ENCODE measurements at places on chromosomes 4 and X. TPM values are rescaled to one million over a fixed set of nuclear protein-coding genes. Genes with fewer than 3 reads are reported as not detected.

The LANCL3 gene
- total RNA-seq, result 0.55 TPM

The VGLL1 gene
- not detected for total RNA-seq

The BEX5 gene
- total RNA-seq, result 11.0 TPM

The CD38 gene
- total RNA-seq, result 0.37 TPM

The NRK gene
- 3.1 TPM for total RNA-seq

- peak overlapping the region; percentile 32 for H3K27ac ChIP-seq
- DNase-seq, result no peak
- H3K4me3 ChIP-seq, result no peak overlapping the region
- no peaks in the 10 kb centered on the region for H3K27me3 ChIP-seq
Measured at GRCh38 chrX:5155301-5155700, 1073.4 kb downstream of the NLGN4X start.

DNA sequence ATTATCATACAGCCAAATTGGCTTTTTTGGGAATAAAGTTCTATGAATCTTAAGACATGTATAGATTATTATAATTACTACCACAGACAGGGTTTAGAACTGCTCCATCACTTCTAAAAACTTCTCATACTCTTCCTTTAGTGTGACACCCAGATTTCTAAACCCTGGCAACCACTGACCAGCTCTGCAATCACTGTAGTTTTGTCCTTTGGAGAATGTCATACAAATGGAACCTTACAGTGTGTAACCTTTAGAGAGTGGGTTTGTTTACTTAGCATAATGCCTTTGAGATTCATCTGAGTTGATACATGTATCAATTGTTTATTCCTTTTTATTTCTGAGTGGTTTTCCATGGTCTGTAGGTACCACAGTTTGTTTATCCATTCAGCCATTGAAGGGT lies 95.0 kb downstream of the TMEM164 start:
- no peak for DNase-seq
- no peak overlapping the region for H3K4me3 ChIP-seq
- peaks cover 46% of the 10 kb centered on the region for H3K27me3 ChIP-seq

DNA sequence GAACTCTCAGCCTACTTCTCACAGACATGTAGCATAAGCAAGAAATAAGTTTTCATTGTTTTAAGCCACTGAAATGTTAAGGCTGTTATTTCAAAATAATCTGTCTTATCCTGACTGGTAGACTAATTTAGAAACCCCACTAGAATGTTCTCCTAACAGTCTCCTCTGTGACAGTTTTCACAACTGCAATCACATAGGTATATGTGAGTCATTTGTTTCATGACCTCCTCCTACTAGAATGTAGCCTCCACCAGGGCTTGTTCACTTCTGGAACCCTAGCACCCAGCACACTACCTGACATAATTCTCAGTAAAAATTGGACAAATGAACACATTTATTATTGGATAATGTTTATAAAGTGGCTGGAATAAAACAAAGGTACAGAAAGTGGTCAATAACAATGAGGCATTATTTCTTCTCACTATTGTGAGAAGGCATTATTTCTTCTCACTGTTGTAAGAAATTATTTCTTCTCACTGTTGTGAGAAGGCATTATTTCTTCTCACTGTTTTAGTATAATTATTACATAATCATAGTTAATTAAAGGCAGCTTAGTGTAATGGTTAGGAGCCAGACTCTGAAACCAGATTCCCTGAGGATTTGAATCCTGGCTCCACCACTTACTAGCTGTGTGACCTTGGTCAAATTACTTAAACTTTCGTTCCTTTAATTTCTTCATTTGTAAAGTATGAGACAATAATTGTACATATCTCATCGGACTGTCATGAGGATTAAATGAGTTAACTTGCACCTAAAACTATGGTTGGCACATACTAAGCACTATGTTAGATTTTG lies 251.5 kb downstream of the RASL11B start:
- H3K4me3 ChIP-seq, result no peak overlapping the region
- 0 out of 2 replicates have a peak, but pooled peaks cover 3% of the 10 kb centered on the region for H3K4me1 ChIP-seq
- H3K27ac ChIP-seq, result no peak overlapping the region

DNA sequence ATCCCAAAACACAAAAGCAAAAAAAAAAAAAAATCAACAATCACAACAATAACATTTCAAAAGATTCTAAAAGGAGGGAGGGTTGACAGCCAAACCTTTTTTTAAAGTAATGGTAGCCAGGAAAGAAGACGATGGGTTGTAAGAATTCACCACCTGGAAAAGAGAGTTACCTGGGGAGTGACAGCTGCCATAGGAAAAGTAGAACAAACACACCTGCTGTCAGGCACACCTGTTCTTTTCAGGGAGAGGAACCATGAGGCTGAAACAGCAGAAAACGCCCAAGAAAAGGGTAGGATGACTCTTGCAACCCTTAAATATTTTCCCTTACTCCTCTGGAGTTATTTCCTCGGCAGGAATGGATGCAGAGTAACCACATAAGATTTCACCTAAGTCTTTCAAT lies 388.4 kb upstream of the TEX13C start:
- H3K36me3 ChIP-seq, result no peaks in the 10 kb centered on the region
- H3K4me1 ChIP-seq, result peaks cover 45% of the 10 kb centered on the region
- H3K27me3 ChIP-seq, result no peaks in the 10 kb centered on the region
- H3K4me3 ChIP-seq, result no peak overlapping the region
- DNase-seq, result no peak

DNA sequence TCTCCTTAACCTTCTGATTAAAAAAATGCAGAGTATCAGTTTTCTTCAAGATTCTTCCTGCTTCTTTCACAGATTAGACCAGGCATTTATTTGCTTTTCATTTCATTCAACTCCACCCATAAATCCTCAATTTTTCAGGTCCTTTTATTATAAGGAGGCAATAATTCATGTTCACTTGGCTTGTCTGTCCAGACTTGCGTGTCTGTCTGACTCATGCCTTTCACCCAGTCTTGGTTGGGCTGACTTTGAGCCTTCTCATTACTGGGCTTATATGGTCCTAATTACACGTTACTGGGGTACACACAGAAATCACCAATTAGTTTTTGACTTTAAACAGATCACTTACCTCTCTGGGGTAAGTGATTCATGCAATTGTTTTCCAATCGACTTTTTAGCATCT lies 48.8 kb upstream of the GALNT7 start:
- H3K4me1 ChIP-seq, result peaks cover 31% of the 10 kb centered on the region
- H3K4me3 ChIP-seq, result no peak overlapping the region
- no peak overlapping the region for H3K27ac ChIP-seq
- H3K27me3 ChIP-seq, result no peaks in the 10 kb centered on the region
- 0 out of 2 replicates have a peak, but pooled peaks cover 2% of the 10 kb centered on the region for H3K36me3 ChIP-seq

DNA sequence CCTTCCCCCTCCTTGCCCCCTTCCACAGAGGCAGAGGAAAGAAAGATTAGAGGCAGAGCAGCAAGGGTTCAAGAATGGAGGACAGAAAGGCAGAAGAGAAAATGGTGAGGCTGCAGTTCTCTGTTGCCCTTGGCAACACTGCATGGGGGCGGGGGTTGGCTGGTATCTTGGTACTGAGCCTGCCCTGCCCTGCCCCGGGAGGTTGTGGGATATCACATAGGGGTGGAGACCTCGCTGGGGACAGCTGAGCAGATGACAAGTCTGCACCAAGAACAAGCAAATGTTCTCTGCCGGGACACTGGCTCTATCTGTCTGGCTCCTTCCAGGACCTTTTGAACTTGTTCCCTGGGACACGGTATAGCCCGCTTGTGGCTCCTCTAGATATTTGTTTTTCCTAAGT lies 39.8 kb downstream of the NHS start:
- H3K27me3 ChIP-seq, result no peaks in the 10 kb centered on the region
- H3K36me3 ChIP-seq, result no peaks in the 10 kb centered on the region
- peak; percentile 25 for DNase-seq

- no peak overlapping the region for H3K4me3 ChIP-seq
- H3K27ac ChIP-seq, result no peak overlapping the region
- H3K27me3 ChIP-seq, result no peaks in the 10 kb centered on the region
- H3K36me3 ChIP-seq, result peaks cover 9% of the 10 kb centered on the region
- peaks cover 14% of the 10 kb centered on the region for H3K4me1 ChIP-seq
- no peak for DNase-seq
Measured at GRCh38 chr4:113394108-113394729, 344.8 kb downstream of the ANK2 start.

GRCh38 chr4:125464146-125464545 lies 149.4 kb downstream of the FAT4 start:
- H3K4me1 ChIP-seq, result peaks cover 20% of the 10 kb centered on the region
- H3K36me3 ChIP-seq, result peaks cover 6% of the 10 kb centered on the region
- no peak overlapping the region for H3K4me3 ChIP-seq
- H3K27me3 ChIP-seq, result no peaks in the 10 kb centered on the region

DNA sequence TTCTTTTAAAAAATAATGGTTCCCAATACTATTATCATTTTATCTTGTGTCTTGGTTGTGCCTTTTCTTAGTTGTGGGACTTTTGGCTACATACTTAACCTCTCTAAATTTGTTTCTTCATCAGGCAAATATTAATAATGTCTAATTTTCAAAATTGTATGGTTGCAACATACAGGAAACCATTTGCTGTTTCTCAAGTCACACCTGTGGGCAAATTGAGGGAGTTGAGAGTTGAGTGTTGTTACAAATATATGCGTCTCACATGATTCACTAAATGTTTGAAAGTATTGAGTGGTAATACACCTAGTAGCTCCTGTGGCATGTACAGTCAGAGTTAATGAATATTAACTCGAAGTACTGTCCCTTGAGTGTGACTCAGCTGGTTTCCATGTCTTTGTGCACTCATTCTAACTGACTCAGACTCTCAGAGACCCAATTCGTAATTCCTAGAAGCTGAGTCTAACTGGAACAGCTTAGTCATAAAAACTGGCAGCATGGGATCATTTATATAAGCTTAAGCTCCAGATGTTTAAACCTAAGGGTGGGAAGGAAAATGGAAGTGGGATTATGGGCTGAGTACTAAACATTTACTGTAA lies 802.4 kb downstream of the TRIML1 start:
- DNase-seq, result no peak
- H3K27ac ChIP-seq, result no peak overlapping the region
- H3K4me3 ChIP-seq, result no peak overlapping the region
- H3K4me1 ChIP-seq, result no peaks in the 10 kb centered on the region
- no peaks in the 10 kb centered on the region for H3K27me3 ChIP-seq

DNA sequence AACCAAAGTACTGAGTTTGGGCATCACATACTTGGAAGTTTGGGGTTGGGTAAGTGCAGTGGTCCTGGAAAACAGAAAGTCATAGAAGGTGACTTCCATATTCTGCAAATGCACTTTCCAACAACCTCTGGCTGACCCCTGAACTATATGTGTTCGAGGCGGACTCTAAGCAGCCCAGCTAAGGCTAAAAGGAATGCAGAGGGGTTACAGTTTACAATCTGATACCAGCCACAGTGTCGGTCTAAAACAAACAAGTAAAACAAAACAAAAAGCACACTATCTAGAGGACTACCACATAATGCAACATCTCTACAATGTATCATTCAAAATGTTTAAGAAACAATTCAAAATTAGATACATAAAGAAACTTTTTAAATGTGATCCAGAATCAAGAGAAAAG lies 185.6 kb downstream of the ADAMTS3 start:
- H3K27ac ChIP-seq, result no peak overlapping the region
- no peaks in the 10 kb centered on the region for H3K4me1 ChIP-seq
- no peak overlapping the region for H3K4me3 ChIP-seq
- DNase-seq, result no peak
- no peaks in the 10 kb centered on the region for H3K27me3 ChIP-seq

GRCh38 chr4:161183729-161184128 lies 980.1 kb downstream of the FSTL5 start:
- no peak overlapping the region for H3K27ac ChIP-seq
- no peaks in the 10 kb centered on the region for H3K36me3 ChIP-seq
- H3K4me3 ChIP-seq, result no peak overlapping the region
- no peaks in the 10 kb centered on the region for H3K27me3 ChIP-seq
- peaks cover 40% of the 10 kb centered on the region for H3K4me1 ChIP-seq

GRCh38 chrX:10457092-10457491 lies 163.3 kb downstream of the MID1 start:
- H3K36me3 ChIP-seq, result peaks cover 48% of the 10 kb centered on the region
- no peak for DNase-seq
- H3K4me3 ChIP-seq, result no peak overlapping the region
- no peaks in the 10 kb centered on the region for H3K27me3 ChIP-seq
- no peak overlapping the region for H3K27ac ChIP-seq

GRCh38 chr4:163781726-163782125 lies 287.2 kb downstream of the TMA16 start:
- H3K4me3 ChIP-seq, result no peak overlapping the region
- no peak for DNase-seq
- no peak overlapping the region for H3K27ac ChIP-seq
- peaks cover 5% of the 10 kb centered on the region for H3K36me3 ChIP-seq

DNA sequence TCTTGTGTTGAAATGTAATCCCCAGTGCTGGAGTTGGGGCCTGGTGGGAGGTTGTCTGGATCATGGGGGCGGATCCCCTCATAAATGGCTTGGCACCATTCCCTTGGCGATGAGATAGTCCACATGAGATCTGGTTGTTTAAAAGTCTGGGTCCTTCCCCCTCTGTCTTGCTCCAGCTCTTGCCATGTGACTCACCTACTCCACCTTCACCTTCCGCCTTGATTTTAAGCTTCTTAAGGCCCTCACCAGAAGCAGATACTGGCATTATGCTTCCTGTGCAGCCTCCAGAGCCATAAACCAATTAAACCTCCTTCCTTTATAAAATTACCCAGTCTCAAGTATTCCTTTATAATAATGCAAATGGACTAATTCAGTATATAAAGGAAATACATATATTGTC lies 111.5 kb downstream of the NR3C2 start:
- DNase-seq, result no peak
- H3K4me3 ChIP-seq, result no peak overlapping the region
- no peaks in the 10 kb centered on the region for H3K36me3 ChIP-seq
- H3K27ac ChIP-seq, result no peak overlapping the region
- no peaks in the 10 kb centered on the region for H3K27me3 ChIP-seq

- peaks cover 18% of the 10 kb centered on the region for H3K4me1 ChIP-seq
- peak; percentile 41 for DNase-seq
- no peaks in the 10 kb centered on the region for H3K36me3 ChIP-seq
- H3K27me3 ChIP-seq, result 0 out of 2 replicates have a peak, but pooled peaks cover 2% of the 10 kb centered on the region
- H3K4me3 ChIP-seq, result no peak overlapping the region
- 0 out of 2 replicates have a peak overlapping the region, but pooled peaks have one; percentile 49 for H3K27ac ChIP-seq
Measured at GRCh38 chrX:111447298-111447697, 35.3 kb upstream of the DCX start.

DNA sequence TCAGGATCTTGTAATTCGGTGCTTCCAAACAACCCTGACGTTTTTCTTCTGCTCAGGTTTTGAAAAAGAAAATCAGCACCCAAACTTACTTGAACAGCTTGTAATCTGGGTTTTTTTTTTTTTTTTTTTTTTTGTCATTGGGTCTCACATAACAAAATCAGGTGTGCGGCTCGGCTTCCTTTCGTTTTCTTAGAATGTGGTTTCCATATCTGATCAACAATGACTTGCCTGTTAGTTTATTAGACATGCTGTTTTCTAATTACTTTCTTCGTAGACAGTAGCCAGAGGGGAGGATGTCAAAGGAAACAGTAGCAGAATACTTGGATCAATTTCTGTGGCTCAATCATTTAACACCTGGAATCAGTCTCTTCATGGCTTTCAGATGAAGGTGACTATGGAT lies 890 bp upstream of the FREM3 start:
- H3K36me3 ChIP-seq, result no peaks in the 10 kb centered on the region
- peak overlapping the region; percentile 81 for H3K4me3 ChIP-seq
- H3K27me3 ChIP-seq, result peaks cover 61% of the 10 kb centered on the region
- H3K4me1 ChIP-seq, result peaks cover 5% of the 10 kb centered on the region
- DNase-seq, result no peak
